Stimulated activated CD4-positive, alpha-beta T cell treated with anti-CD3 and anti-CD28 coated beads, TNF-alpha, amount 100 ng/mL, for 48 hours (primary cell): ENCODE measurements at places on chromosomes 5 and 9.

DNA sequence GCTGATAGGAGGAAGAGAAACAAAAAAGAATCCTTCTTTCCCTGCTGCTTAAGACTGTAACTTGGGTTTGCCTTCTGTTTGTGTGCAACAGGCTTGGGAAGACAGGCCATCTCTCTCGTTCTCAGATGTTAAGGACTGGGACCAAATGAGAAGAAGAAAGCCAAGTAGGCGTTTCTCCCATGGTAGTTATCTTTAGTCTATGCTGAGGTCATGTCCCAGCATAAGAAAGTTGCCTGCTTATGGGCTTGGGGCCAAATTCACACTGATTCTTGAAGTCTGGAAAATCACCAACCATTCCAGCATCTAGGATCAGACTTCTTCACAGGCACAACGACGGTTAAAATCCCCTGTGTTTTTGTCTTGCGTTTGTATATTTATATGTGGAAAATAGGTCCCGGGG, 44.2 kb upstream of the PALM2AKAP2 start:
- no peak for DNase-seq

DNA sequence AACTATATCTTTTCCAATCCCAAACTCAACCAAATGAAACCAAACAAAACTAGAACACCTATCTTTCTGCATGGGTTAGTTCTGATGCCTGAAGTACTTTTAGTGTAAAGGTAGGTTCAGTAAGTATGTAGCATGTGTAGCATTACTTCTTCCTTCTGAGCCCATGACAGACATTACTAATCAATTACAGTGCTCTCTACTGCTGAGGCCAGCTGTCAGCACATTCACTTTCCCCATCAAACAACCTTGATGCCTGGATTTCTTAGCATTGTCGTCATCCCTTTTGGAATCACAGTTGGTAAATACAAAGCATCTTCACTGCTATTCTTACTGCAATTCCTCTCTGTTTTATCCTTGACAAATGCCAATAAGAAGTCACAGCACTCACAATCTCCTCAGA, 103.2 kb downstream of the PTTG1 start:
- no peak for DNase-seq

DNA sequence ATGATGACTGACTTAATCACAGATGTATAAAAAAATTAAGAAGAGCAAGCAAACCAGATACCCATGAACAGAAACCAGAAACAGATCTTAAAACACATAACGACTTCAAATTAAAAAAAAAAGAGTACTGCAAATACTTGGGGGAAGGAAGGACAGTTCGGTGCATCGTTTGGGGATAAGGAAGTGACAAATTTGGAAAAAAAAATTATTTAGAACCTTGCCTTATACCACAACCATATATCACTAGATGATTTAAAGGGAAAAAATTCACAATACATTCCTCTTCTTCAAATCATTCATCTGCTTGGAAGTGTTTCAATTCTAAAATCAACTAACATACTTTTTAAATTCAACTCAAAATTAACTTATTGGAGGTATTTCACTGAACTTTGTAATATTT, 1038.6 kb upstream of the DMAC1 start:
- no peak for DNase-seq

DNA sequence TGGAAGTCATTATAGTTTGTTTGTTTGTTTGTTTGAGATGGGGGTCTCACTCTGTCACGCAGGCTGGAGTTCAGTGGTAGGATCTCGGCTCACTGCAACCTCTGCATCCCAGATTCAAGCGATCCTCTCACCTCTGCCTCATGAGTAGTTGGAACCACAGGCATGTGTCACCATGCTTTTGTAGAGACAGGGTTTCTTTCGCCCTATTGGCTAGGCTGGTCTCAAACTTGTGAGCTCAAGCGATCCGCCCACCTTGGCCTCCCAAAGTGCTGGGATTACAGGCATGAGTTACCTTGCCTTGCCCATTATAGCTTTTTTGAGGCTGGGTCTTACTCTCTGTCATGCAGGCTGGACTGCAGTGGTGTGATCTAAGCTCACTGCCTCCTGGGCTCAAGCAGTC, 28.8 kb downstream of the NSD1 start:
- no peak for DNase-seq

- DNase-seq: no peak
Measured at GRCh38 chr5:75335952-75336614, 937 bp upstream of the HMGCR start.

GRCh38 chr9:113940077-113940476, 64.0 kb downstream of the ZNF618 start:
- no peak for DNase-seq

- no peak for DNase-seq
Measured at GRCh38 chr9:122056484-122056883, 36.6 kb downstream of the TTLL11 start.

- DNase-seq: no peak
Measured at GRCh38 chr9:130232899-130233586, 32.5 kb upstream of the HMCN2 start.

DNA sequence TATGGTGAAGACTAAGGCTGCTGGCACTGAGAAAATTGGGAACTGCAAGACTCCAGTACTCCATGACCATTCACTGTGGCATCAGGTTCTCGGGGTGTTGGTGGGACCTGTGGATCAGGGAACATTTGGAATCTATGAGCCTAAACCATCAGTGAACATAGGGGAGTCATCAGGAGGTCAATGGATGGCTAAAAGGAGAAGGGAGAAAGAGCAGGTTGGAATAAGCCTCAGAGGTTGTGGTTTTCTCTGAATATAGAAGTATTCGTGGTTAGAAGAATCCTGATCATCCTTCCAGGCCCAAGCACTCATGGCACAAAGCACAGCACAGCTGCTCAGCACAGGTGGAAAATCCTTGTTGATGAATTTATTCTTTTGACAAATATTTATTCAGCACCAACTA, 156.6 kb downstream of the SEMA6A start:
- DNase-seq: no peak

- DNase-seq: no peak
Measured at GRCh38 chr5:72204946-72205345, 97.7 kb downstream of the MAP1B start.

GRCh38 chr9:104367507-104367906, 136.6 kb upstream of the OR13F1 start:
- DNase-seq: no peak

GRCh38 chr5:58501778-58502417, 10.7 kb downstream of the GAPT start:
- DNase-seq: no peak

- no peak for DNase-seq
Measured at GRCh38 chr5:145801195-145801594, 33.9 kb downstream of the PRELID2 start.

DNA sequence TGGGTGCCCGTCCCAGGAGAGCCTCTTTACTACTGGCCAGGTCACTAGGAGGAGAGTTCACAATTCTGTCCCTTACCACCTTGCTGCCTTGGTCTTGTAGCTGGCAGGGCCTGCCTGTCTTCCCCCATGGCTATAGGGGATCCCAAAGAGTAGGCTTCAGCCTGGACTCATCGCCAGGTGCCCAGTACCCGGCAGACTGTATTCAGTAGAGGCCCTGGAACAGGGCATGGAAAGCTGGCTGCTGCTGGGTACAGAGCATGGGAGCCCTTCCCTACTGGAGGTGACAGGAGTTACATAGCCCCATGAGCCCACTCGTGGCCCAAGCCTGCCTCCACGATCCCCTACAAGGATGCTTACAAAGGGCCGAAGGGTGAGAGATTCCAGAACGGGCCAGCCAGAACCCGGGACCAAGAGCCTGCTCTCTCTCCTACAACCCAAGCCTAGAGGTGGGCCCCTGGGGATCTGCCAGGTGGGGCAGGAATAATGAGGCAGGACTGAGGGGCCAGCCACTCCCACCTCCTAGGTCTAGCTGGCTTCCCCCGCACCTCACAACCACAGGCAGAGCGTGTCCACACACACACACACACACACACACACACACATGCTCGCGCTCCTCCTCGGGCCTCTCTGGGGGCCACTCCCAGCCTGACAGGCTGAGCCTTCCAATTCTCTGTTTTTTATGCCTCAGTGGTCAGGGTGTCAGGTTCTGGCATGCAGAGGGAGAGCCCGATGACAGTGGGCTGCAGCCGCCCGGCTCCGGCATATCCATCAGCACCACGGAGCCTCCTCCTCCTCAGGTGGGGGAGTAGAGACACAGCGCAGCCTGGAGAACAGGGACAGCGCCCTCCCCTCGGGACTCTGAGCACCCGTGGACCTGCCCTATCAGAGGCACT, 186.0 kb downstream of the PAX5 start:
- DNase-seq: no peak

DNA sequence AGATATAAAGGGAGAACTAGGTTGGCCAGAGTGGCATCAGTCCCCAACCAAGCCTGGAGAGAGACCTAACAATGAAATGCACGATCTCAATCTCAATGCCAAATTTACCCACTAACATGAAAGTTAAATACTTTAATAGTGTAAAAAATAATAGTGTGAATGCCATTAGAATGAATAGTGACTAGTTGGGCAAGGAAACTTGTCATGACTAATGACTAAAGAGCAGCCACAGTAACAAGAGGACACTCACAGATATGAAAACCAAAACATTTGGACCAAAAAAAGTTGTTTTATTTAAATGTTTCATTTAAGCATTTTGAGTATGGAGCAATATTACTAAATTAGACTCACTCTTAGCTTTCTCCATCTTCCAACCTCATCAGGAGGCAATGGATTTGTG, 1853.8 kb downstream of the EFNA5 start:
- no peak for DNase-seq

GRCh38 chr5:66306844-66307315, 162.8 kb downstream of the SREK1 start:
- no peak for DNase-seq

GRCh38 chr9:113668061-113668460, 204.5 kb downstream of the RGS3 start:
- DNase-seq: no peak

GRCh38 chr5:119578937-119579336, 50.4 kb upstream of the FAM170A start:
- no peak for DNase-seq

DNA sequence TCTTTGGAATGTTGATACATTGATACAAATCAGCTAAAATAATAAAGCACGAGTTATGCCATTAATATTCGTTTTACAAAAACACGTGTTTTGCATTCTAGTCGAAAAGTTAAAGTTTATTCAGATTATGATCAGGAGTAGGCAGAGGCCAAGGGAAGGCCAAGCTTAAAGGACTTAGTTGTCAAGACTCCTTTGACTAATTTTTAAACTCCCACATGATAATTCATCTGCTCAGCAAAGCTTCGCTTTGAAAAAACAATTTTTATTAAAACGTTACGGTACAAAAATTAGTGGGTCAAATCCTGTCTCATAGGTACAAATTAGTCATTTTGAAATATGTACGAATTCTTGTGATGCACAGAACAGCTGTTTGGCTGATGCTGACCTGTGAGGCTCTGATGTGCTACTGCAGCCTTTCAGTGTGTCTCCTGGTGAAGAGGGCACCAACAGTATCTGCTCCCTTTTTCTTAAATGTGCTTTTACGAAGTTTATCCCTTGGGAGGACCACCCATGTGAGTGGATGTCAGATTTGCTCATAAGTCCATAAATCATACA, 23.0 kb upstream of the NR3C1 start:
- no peak for DNase-seq

DNA sequence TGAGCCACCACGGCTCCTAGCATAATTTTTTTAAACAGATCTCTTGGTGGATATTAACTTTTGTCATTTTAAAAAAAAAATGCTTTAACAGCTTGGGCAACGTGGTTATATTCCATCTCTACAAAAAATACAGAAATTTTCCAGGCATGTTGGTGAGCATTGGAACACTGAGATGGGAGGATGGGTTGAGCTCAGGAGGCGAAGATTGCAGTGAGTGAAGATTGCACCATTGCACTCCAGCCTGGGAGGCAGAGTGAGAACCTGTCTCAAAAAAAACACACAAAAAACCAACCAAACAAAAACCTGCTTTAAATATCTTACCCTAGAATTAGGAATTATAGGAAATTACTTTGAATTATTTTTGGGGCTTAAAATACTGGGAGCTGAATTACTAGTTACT, 55.2 kb downstream of the NSD1 start:
- DNase-seq: no peak

DNA sequence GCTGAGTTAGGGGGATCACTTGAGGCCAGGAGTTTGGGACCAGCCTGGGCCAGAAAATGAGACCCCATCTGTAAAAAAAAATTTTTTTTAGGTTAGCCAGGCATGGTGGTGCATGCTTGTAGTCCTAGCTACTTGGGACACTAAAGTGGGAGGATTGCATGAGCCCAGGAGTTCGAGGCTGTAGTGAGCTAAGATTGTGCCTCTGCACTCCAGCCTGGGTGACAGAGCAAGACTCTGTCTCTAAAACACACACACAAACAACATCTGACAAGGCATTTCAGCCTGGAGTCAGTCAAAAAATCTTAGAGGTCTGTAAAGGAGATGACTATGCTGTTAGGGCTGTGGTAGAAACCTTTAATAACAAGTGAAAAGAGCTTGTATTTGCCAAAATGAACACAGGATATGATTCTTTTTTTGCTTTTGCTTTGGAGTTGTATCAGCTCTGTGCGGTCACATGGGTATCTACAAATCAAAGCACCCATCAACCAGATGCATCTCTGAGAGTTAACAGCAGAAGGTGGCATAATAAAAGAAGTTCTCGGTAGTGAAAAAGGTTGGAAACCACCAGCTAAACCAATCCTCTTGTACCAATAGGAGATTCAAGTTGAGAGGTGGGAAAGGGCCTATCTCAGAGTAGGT, 3.6 kb upstream of the PSMD5 start:
- DNase-seq: no peak

DNA sequence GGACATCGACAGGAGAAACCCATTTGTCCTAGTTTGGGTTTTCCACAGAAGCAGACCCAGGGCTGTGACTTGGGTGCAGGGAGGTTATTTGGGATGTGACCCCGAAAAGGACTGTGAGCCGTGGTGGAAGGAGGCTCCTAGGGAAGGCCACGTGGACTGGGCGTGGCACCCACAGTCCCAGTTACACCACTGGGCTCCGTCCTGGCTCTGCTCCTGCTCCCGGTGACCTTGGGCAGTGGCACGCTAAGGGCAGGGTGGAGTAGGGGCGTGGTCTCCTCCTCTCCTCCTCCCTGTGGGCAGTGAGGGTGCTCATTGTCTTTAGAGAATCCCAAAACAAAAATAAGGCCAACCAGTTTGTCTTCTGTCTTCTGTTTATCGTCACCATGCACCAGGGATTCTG, 190.1 kb downstream of the GADD45G start:
- DNase-seq: no peak

DNA sequence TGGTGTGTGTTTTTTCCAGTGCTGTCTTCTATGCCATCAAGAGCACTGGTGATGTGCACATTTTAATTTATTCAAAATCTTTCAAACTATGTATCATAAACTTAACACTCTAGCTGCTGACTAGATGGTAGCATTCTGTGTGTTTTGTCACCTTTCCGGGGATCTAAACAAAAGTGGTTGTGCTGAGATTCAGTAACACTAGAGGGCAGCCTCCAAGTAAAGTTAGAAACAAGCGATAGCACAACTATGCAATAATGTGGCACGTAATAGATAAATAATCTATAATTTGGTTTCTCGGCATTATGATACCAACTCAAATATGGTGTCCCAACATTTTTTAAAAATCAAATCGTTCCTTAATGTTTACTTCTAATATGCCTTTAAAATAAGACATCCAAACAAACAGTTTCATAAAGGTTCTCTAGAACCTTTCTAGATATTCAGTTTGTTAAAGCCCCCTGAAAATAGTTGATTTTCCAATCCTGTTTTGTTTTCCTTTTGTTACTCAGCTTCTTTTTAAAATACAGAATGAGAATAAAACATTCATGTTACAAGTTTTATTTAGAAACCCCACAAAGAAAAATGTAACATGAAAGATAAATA, 16.9 kb downstream of the SEMA6A start:
- no peak for DNase-seq
